ENCODE measurements at places on chromosomes 1 and 21.

DNA sequence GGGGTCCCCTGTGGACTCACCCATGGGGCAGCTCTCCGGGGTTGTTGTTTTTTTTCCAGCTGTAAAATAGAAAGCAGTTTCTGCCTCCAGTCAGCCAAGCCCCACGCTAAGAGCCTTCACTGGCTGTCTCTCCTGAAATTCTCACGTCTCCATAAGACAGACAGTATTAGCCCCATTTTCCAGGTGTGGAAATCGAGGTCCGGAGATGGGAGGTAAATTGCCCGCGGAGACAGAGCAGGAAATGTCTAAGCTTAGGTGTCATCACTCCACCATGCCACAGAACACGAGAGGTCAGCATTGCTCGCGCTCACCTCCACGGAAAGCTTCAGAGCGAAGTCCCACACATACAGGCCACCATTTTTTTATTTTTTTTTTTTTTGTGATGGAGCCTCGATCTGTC lies 44.6 kb downstream of the TNFRSF8 start:
- no peak for DNase-seq

DNA sequence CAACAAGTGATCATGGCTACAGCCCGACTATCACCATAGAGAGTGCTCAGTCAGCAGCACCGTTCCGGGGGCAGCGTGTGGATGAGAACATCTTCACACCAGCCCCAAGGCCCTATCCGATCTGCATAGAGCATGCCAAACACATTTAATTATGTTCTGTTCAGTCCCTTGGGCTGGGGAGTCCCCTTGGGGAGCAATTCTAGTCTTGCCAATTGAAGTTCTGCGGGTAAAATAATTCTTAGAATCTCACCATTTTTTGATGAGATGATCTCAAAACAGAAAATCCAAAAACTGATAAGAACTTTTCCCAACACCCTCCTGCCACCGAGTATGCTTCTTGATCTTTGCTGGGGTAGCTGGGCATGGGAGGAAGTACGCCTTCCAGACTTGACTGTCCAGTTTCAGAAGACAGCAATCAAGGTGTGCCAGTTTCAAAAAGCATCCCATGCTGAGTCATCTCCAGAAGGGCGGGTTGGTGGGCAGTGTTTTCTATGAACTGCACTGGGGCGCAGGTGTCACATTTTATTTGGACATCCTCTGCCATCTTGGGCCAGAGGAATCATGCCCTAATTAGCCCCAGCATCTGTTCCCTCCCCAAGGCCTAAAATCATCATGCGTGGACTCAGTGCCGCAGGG lies 20.8 kb upstream of the PTPRF start:
- DNase-seq = no peak

- no peak for DNase-seq
Measured at GRCh38 chr1:246295340-246295739, 211.7 kb downstream of the SMYD3 start.

DNA sequence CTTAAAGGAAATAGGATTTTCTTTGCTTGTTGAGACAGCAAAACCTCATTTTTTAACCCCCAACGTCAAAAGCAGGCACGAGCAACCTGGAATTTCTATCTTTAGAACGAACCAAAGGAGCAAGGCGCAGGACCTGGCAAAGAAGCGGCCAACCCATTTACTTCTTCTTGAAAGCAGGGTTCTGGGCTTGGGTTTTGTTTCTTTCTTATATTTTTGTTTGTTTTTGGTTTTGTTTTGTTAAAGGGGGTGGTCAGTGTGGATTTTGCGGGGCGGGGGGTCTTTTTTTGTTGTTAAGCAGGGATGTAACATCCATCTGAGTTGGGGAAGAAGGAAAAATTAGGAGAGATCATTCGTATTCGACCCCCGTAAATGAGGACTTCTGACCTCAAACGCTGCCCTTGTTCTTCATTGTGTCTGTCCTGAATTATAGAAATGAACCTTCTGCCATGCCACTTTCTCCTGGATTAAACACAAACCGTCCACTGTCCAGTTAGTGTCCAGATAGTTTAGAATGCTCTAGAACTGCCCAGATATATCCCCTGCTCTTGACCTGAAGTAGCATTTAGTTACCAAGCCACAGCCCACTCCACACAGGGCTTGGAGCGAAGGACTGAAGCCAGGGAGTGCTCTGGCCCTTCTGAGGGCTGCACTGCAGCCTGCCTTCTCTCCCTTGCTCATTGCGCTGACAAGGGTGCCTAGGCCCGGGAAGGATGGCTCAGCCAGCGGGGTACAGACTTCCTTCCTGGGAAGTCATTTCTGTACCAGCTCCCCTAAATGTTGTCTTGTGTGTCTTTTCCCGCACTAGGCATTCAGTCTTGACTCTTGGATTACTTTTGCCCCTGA lies 909 bp upstream of the APP start:
- no peak for DNase-seq

DNA sequence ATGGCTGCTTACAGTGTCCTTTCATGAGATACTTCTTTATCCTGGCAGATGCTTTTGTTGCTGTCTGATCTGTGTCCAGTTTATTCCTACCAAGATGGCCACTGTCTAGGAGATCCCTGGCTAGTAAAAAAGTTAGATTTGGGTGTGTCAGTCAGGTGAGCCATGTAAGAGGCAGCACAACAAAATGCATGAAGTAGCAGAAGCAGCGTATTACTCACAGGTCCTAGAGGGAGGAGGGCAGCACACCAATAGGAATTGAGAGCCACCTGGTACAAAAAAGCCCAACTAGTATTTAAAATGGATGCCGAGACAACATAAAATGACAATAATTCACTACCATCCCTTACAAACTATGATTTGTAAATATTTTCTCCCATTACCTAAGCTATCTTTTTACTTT lies 22.8 kb upstream of the ZNF697 start:
- DNase-seq = no peak

GRCh38 chr1:164902491-164902890 lies 343.5 kb downstream of the PBX1 start:
- no peak for DNase-seq

DNA sequence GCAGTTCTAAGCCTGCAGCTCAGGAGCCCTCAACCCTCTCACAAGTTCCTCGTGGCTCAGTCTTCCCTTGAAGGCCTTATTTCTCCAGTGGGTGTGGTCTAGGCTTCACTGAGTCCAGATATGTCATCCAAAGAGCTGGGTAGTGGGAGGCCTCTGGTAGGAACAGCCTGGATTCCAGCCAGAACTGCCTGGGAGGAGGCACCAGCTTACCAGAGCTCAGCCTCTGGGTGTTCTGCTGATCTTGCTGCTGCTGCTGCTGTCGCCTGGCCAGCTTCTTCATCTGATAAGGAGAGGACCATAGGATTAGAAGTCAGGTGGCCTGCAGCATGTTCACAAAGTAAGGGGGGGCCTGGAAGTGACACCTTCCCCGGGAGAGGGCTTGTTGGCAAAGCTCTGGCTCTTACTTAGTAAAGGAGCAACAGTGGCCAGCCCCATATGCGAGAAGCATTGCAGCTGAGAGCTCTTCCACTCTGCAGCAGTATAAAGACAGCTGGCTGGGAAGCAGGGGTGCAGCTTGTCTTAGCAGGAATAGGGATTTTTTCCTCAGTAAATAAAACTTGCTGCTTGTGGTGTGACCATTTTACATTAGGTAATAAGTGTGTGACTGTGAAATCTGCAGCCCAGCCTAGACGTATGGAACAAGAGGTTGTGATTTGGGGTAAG lies 148.5 kb downstream of the LMX1A start:
- no peak for DNase-seq

DNA sequence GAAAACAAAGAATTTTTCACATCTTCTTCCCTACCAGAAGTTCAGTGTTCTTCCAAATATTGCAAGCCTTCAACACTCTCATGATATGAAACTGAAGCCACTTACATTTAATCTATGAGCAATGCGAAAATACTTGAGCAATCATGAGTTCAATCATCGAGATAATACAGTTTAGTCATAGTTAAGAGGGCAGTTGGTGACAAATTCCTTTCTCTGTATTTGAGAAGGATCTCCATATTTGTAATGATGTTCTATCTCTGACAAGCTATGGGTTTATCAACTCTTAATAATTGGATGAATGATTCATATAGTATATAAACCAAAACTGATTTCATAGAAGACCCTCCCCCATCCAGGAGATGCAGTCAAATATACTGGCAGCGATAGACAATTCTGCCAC lies 29.7 kb upstream of the PYHIN1 start:
- DNase-seq = no peak

DNA sequence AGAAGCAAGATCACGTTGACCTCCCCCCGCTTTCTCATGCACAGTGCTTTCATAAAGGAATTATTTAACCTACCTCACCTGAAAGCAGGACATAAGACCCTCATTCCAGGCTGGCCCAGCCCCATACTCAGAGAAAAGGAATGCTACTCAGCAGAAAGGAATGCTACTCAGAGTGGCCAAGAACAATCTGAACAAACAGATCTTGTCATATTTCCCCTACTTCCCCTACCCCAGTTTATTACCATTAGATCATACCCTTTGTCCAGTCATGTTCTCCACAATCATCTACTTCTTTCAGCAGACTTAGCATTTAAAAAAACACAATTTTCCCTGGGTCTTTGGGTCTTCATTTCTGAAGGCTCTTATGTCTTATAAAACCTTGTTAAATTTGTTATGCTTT lies 89.8 kb downstream of the SLC16A1 start:
- DNase-seq = no peak

- no peak for DNase-seq
Measured at GRCh38 chr1:37951041-37951782, 4.4 kb upstream of the INPP5B start.

DNA sequence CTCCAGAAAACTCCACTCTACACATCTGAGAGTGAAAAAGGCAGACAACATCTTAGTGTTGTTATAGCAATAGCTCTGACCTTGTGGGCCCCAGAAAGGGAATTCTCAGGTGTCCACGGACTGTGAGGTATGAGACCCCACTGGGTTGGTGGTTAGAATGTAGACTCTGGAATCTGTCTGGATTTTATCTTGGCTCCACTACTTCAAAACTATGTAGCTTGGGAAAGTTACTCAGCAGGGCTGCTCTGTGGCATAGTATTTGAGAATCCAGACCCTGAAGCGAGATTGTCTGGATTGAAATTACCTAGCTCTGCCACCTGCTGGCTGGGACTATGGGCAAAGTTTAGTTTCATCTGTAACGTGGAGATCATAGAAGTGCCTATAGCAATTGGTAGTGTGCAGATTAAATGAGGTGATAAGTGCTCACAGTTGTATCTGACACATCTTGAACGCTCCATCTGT lies 25.8 kb downstream of the PRDM2 start:
- peak; percentile 70 for DNase-seq

DNA sequence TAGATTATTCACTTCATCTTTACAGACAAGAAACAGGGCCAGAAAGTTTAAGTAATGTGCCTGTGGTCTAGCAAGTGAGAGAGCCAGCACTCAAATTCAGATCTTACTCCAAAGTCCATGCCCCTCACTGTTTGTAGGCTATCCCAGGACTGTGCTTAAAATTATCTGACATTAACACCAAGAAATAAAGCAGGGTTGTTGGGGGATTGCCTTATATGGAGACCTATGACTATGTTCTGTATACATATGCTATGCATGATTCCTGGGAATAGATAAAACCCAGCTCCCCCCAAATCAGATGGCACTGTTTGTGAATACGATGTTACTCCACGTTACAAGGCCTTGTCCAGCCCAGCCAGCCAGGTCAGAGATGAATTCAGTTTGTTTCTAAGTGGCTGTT lies 131.6 kb upstream of the HOOK1 start:
- no peak for DNase-seq

GRCh38 chr21:33981391-33982101 lies 65.9 kb upstream of the ATP5PO start:
- DNase-seq = no peak

DNA sequence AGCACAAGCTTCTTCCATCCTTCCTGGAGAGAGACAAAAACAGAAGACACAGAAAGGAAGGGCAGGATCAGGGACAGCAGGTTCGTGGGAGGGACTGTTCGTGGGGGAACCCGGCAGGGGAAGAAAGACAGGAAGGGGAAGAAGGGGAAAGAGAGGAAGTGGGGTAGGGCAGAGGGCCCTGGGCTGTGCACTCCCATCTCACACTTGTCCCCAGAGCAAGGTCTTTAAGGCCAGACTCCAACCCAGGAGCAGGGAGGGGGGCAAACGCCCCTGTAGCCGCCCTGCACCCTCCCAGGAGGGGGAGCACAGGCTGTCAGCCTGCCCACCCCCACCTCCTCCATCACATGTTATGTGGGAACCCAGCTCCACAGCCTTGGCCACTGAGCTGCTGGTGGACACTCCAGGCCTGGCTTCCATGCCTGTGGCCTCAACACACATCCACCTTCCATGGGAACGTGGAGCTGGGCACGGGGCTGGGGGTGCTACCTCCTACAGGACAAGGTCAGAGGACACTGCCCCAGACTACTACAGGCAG lies 9.3 kb downstream of the SLC19A1 start:
- DNase-seq = no peak

DNA sequence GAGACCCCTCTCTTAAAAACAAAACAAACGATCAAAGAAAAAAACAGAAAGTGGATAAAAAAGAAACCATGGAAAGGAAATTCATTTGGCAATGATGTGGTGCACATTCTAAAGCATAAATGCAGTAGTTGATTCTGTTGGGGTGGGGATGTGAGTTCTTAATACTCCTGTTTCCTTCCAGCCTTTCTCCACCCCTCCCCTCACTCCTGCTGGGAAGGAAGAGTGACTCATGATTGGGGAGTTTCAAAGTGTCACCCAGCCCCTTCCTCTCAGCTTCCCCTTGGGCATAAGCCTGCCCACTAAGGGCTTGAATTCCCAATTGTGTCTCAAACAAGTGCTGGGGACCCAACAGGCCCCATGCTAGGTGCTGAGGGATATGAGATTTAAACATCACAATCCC lies 6.7 kb upstream of the PINK1 start:
- no peak for DNase-seq

GRCh38 chr1:38814444-38814983 lies 45.1 kb downstream of the RRAGC start:
- DNase-seq = no peak

GRCh38 chr1:174875306-174875705 lies 124.4 kb upstream of the CACYBP start:
- peak; percentile 55 for DNase-seq

DNA sequence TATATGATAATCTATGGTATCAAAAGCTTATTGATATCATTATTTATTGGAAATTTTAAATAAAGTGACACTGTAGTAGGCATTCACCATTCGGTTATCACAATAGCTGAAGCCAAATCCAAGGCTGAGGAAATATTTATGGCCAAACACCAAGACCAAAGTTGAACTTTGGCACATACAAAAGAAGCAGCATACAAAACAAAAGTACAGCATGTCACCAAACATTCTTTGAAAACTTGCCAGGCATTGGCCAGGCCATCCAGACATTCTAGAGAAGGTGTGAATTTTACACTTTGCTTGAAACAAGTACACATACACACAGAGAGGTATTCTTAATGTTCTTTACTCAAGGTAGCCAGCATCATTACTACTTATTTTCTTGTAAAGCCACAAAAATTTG lies 544.4 kb upstream of the CXADR start:
- DNase-seq = no peak

DNA sequence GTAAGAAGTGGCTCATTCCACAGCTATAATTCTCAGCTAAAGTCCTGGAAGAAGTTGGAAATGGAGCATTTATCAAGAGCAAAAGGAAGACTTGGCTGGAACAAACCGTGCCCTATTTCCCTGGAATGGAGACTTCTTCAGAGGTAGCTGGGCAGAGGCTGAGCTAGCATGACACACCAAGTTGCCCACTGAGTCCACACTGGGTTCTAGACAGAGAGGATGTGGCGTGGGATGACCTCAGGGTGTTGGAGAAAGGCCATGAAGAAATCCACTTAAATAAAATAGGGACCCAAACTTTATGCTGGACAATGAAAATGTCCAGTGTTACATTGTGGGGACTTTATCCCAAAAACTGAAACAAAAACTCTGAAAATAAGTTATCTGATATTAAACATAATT lies 116.2 kb downstream of the KCNJ6 start:
- DNase-seq = no peak
